ENCODE measurements at places on chromosomes 13 and 19.

DNA sequence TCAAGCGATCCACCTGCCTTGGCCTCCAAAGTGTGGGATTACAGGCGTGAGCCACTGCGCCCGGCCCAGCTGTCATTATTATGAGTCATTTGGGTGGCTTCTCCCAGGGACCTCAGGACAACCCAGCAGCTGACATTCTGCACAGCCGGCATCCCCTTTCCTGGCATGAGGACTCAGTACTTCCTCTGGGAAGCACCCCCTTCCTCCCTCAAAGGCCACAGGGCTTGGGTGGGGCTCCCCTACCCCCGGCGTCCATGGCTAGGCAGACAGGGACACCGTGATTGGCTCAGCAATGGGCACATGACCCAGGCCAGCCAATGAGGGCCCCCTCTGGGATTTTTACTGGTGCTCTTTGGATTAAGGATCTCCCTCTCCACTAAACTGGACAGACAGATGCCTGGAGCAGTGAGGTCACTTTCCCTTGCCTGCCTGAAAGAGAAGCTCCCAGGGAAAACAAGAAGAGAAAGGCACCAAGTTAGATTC lies 6.0 kb downstream of the KANK2 start:
- no peak for DNase-seq

DNA sequence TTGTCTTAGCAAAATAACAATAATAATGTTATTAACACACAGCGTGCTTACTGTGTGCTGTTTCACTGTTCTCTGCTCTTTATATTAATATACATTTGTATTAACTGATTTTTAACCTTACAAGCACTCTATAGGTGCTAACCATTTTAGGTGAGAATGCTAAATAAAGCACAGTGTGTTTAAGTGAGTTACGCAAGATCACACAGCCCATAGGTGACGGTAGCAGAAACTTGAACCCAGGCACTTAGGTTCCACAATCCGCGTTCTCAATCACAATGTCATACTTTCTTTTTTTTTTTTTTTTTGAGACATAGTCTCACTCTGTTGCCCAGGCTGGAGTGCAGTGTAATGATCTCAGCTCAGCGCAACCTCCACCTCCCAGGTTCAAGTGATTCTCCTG lies 5.8 kb downstream of the ZNF30 start:
- no peak for DNase-seq

DNA sequence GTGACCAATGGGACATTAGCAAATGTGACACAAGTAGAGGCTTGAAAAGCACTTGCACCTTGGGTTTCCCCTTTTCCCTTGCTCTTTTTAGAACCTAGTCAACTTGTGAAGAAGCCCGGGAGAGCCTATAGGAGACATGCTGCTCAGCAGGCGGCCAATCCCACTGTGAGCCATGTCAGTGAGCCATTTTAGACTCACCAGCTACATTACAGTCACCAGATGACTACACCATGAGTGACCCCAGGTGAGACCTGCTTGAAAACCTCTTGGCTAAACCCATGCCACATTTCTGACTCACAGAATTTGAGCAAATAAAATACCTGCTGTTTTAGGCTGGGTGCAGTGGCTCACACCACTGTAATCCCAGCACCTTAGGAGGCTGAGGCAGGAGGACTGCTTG lies 317.5 kb downstream of the KLF12 start:
- no peak for DNase-seq

DNA sequence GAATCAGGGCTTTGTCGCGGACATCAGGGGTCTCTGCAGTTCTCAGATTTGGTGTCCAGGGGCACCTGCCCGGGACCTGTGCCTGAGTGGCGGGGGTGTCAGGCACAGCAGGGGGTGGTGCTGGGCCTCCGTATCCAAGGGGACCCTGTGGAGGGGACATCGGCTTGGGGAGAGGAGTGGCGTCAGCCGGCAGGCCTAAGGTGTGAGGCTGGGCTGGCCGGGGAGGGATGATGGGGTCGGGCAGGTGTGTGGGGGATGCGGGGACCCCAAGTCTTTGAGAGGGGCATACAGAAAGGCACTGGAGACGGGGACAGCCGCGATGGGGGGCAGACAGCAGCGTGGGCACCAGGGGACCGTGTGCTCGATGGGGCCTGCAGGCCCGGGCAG lies 2.5 kb downstream of the EFNA2 start:
- DNase-seq = no peak

DNA sequence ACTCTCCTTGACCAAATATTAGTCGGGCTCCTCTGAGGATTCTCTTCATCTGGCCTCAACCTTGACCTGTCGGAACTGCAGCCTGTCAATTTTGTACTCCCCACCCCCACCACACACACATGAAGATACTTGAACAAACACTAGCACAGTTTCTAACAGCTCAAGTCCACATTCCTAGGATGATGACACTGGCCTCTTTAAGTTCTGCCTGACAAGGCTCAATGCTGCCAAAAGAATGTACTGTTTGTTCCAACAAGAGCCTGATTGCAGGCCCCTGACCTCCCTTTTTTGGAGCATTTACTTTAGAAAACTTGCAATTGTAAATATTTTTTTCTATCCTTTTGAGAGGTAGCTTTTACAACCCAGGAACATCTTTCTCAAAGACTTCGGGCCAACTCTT lies 169.2 kb upstream of the IRS2 start:
- DNase-seq = no peak

GRCh38 chr13:101332583-101332982 lies 83.7 kb downstream of the NALCN start:
- DNase-seq = no peak

DNA sequence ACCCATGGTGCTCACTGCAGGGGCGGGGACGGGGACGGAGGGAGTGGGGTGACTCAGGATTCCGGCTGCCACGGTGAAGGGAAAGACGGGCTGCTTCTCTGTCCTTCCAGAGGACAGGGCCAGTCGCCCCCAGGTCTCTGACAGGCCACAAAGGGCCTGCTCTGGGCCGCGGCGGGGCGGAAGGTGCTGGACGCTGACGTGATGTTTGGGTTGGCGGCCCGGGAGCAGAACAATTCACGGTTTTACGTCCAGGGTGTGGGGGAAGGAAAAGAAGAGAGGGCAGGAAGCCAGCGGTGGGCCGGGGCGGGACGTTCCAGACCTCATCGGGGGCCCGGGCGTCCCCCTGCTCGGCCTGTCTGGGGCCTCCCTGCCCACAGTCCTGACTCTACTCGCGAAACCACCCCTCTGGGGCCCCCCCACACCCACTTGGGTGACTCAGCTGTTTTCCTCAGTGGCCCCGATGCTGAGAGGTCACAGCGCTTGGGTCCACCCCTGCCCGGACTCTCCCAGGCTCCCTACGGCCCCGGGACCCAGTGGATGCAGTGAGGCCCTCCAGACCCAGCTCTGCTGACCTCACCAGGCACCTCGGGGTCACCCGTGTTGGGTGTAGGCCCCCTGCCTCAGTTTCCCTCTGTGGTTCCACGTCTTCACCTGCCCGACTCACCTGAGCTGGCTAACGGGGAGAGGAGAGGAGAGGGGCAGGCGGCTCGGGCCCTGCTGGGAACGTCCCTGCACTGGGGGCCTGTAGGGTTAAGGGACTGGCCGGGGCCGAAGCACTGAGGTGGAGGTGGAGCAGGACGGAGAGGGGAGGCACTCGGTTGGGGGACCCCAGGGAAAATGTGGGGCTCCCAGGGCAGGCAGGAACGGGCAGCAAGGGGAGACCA lies 29.2 kb downstream of the PIP5K1C start:
- no peak for DNase-seq

- no peak for DNase-seq
These were observed 6.8 kb downstream of the FREM2 start for GRCh38 chr13:38693641-38694040.

- no peak for DNase-seq
These were observed 103.9 kb upstream of the CACNA1A start for GRCh38 chr19:13610039-13610691.

DNA sequence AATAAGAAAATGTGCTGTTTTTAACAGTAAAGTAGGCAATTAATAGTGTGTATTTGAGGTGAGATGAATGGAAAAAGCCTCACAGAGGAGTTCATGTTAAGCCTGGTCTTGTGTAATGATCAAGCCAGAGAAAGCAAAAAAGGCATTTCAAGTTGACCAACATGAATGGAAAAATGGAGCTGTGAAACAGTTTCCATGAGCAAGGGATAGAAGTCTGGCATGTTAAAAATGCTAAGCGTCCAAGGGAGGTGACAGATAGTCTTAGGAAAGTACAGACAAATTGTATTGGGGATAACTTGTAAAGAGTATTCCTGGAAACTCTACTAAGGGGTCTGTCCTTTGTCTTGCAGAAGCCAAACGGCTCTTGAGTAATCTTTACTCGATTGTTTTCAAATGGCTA lies 506.8 kb upstream of the ATXN8OS start:
- DNase-seq = no peak

DNA sequence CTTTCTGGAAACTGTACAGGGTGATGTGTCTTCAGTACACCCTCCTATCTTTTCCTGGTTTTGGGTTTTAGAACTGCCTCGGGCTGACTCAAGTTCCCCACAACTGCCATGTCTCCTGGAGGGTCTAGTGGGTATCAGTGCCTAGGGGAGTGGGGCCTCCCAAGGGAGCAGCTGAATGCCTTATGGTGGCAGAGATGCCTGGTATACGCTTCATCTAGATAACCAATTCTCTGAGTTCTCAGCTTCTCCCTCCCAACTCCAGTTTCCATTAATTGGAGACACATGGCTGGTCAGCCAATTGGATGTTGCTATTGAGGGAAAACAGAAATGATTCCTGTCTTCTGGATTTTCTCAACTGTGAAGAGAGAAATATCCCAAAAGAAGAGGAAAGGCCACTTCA lies 12.8 kb downstream of the ZNF439 start:
- DNase-seq = no peak

- no peak for DNase-seq
These were observed 542.5 kb downstream of the GPC6 start for GRCh38 chr13:93769101-93769500.

- DNase-seq = no peak
These were observed 5.0 kb downstream of the ADAT3 start for GRCh38 chr19:1910177-1910576.

DNA sequence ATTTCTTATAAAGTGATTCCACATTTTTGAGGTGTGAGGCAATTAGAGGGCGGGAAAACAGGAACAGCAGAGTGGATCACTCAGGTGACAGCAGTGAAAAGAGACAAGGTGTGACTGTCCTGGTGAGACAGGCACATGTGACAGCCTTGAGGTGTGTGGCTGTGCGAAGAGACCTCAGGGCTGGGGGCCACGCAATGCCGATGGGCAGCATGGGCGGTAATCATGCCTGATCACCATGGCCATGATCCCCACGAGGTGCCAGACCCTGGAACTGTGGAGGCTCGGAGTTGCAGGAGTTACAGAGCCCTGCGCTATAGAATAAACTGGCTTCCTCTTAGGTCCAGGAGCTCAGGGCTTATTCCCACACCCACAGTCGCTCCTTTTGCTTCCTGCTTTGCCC lies 2.0 kb downstream of the SPACA6 start:
- no peak for DNase-seq

- no peak for DNase-seq
These were observed 290.0 kb downstream of the KCTD12 start for GRCh38 chr13:76596216-76596615.

DNA sequence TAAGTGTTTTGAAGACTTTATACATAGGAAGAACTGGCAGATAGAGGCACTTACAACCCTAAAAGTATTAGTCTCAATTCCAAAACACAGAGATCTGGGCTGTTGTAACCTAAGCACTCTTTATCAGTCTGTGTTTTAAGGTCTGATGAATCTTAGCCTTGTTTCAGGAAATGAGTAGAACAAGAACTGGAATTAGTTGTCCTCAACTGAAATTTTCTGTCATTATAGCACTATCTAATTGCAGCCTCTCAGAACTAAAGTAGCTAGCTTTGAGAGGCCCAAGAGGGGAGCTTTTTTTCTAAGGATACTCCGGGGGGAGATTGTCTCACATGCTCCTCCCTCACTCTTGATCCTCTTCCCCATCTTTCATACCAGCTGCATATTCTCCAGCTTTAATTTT lies 13.1 kb downstream of the HNRNPM start:
- no peak for DNase-seq

- DNase-seq = no peak
These were observed 50.6 kb downstream of the IPO5 start for GRCh38 chr13:98004107-98004506.

GRCh38 chr19:29704562-29705558 lies 10.2 kb downstream of the C19orf12 start:
- no peak for DNase-seq

DNA sequence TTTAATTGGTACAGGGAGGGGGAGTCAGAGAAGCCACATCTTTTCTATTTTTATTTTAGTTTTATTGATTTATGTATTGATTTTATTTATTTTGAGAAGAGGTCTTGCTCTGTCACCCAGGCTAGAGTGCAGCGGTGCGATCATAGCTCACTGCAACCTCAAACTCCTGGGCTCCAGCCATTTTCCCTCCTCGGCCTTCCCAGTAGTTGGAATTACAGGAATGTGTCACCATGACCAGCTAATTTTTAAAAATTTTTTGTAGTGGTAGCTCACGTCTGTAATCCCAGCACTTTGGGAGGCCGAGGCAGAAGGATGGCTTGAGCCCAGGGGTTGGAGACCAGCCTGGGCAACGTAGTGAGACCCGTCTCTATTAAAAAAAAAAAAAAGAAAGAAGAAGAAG lies 4.1 kb downstream of the IL27RA start:
- DNase-seq = no peak

- no peak for DNase-seq
These were observed 10.2 kb upstream of the SIGLEC6 start for GRCh38 chr19:51541458-51542357.

DNA sequence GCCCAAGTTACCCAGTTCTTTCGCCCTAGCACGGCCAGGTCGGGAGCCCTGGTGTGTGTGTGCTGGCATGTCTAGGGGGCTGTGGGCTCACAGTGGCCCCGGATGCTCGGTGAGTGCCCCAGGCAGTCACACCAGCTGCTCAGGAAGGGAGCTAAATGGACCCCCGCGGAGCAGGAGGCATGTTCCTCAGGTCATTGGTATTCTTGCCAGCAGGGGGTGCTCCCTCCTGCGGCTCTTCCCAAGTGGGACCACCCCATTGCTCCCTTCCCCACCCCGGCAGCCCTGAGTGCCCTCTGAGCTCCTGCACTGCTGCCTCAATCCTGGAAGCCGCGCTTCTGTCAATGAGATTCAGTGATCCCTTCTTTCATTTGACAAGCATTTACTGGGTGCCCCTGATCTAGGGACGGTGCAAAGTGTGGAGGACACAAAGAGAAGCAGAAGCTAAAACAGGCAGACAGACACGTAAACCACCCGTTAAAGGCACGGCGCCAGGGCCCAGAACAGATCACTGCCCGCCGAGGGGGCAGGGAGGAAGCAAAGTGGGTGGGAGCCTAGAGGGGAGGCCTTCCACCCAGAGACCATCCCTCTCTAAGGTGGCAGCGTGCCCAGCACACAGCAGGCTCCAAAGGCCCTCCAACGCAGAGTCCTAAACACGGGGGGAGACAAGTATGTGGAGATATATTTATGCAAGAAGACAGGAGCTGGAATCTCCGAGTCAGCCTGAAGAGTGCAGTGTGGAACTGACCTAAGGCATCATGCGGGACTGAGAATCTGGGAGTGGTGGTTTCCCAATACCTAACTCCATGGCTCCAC lies 5.2 kb upstream of the ADPRHL1 start:
- no peak for DNase-seq

DNA sequence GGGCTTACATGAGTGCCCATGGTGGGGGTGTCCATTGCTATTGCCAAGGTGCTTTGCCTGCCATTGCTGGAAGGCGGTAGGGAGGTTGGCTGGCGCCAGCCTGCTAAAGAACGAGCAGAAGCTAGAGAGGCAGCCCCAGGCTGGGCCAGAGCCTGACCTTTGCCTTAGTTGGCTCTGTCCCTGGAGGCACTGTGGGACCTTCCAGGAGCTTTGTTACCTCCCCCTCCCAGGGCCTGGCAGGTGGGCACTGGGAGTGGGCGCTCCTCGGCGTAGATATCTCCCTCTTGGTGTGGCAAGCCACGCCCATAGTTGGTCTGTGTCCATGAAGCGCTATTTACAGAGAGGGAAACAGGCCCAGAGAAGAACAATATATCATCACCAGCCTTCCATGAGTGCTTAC lies 2.3 kb upstream of the SLC25A42 start:
- DNase-seq = no peak
